Endodermal cell (in vitro differentiated cells): ENCODE measurements at places on chromosomes 11 and 22. TPM values are rescaled to one million over a fixed set of nuclear protein-coding genes. Genes with fewer than 3 reads are reported as not detected.

The NNMT gene
- total RNA-seq, result not detected in 3 replicates

The CYTH4 gene
- total RNA-seq, result not detected in 3 replicates

The OR51B5 gene
- 0.78 to 0.93 TPM in 2 of 3 replicates, not detected in the other for total RNA-seq

The INS gene
- not detected in 2 replicates for total RNA-seq

The PPP6R2 gene
- 55.1 and 58.7 TPM in 2 replicates for total RNA-seq

The RHBDD3 gene
- 72.9 and 75.2 TPM in 2 replicates for total RNA-seq

The APOA4 gene
- total RNA-seq, result 0.25 to 0.38 TPM in 2 of 3 replicates, not detected in the other

The SLC16A8 gene
- 0.50 and 0.57 TPM in 2 replicates for total RNA-seq

The CARNS1 gene
- 1.6 and 2.2 TPM in 2 replicates for total RNA-seq

The TRAPPC4 gene
- 60.0 and 70.5 TPM in 2 replicates for total RNA-seq

The OR52E8 gene
- total RNA-seq, result not detected in 2 replicates

The OR56B4 gene
- not detected in 2 replicates for total RNA-seq

The OR2AG1 gene
- total RNA-seq, result not detected in 2 replicates

The CRYBB3 gene
- 0.36 and 0.97 TPM in 2 replicates for total RNA-seq

The ARHGAP42 gene
- total RNA-seq, result 161 to 185 TPM (median 176 TPM) in 3 replicates

The PLAAT3 gene
- 37.3 to 45.9 TPM (median 44.9 TPM) in 3 replicates for total RNA-seq

The KCNJ11 gene
- 2.2 TPM in 2 replicates for total RNA-seq

The PLAAT5 gene
- 15.4 and 18.1 TPM in 2 replicates for total RNA-seq

The OR4D5 gene
- 0.24 TPM in 1 of 2 replicates, not detected in the other for total RNA-seq

The TEX12 gene
- not detected in 2 replicates for total RNA-seq

The RNF214 gene
- 40.5 and 46.4 TPM in 2 replicates for total RNA-seq

The STK33 gene
- 19.6 and 22.7 TPM in 2 replicates for total RNA-seq

The FAM111B gene
- total RNA-seq, result 20.0 and 20.5 TPM in 2 replicates

The ZC3H12C gene
- total RNA-seq, result 3.6 and 5.6 TPM in 2 replicates

The OR52I1 gene
- not detected in 3 replicates for total RNA-seq

The C11orf91 gene
- total RNA-seq, result 1.0 to 1.4 TPM in 2 of 3 replicates, not detected in the other

The SLC22A6 gene
- total RNA-seq, result not detected in 3 replicates

The KDM4E gene
- not detected in 2 replicates for total RNA-seq

The CST6 gene
- 1.3 and 2.1 TPM in 2 replicates for total RNA-seq

The TMEM121B gene
- 8.8 and 10.9 TPM in 2 replicates for total RNA-seq

The NRIP3 gene
- total RNA-seq, result 1.2 and 1.5 TPM in 2 replicates

The C22orf15 gene
- 1.4 to 3.1 TPM (median 2.2 TPM) in 3 replicates for total RNA-seq

The SYNGR1 gene
- 18.8 and 19.0 TPM in 2 replicates for total RNA-seq

The PANX3 gene
- not detected in 2 replicates for total RNA-seq

The RASL10A gene
- 0.61 to 2.0 TPM (median 1.3 TPM) in 3 replicates for total RNA-seq

The PPFIBP2 gene
- 172 to 195 TPM (median 187 TPM) in 3 replicates for total RNA-seq

The NAALAD2 gene
- 3.3 and 4.0 TPM in 2 replicates for total RNA-seq

The ISX gene
- 0.07 TPM in 1 of 2 replicates, not detected in the other for total RNA-seq

The OR2AT4 gene
- not detected in 3 replicates for total RNA-seq

The MAP6 gene
- total RNA-seq, result 1.4 and 1.9 TPM in 2 replicates

The MYH9 gene
- total RNA-seq, result 270 to 354 TPM (median 283 TPM) in 3 replicates

The NXPE2 gene
- total RNA-seq, result 0.11 and 0.18 TPM in 2 replicates

The DRD2 gene
- total RNA-seq, result 0.35 to 0.99 TPM (median 0.50 TPM) in 3 replicates

The BCL2L13 gene
- total RNA-seq, result 33.8 to 44.2 TPM (median 43.2 TPM) in 3 replicates

The SLC25A22 gene
- total RNA-seq, result 51.5 and 56.2 TPM in 2 replicates

The PISD gene
- total RNA-seq, result 36.5 to 42.9 TPM (median 39.1 TPM) in 3 replicates

The APOBEC3F gene
- 14.8 to 37.3 TPM (median 16.2 TPM) in 3 replicates for total RNA-seq

The HBD gene
- total RNA-seq, result not detected in 3 replicates

The FGF19 gene
- total RNA-seq, result 0.40 to 0.66 TPM (median 0.61 TPM) in 3 replicates

The DENND5A gene
- total RNA-seq, result 98.7 and 119 TPM in 2 replicates

The SLC22A8 gene
- 0.16 TPM in 1 of 2 replicates, not detected in the other for total RNA-seq

The NUP50 gene
- total RNA-seq, result 44.1 to 115 TPM (median 106 TPM) in 3 replicates

The ENTHD1 gene
- not detected in 3 replicates for total RNA-seq
